ENCODE measurements at places on chromosomes 4 and X. TPM values are rescaled to one million over a fixed set of nuclear protein-coding genes. Genes with fewer than 3 reads are reported as not detected.

Gene PLAC8
- total RNA-seq: 52.7 TPM

Gene SSX1
- total RNA-seq: not detected

Gene UGT2B17
- not detected for total RNA-seq

- no peak for DNase-seq
- H3K4me1 ChIP-seq: no peaks in the 10 kb centered on the region
- H3K27me3 ChIP-seq: no peaks in the 10 kb centered on the region
Measured at GRCh38 chrX:111519215-111519614, 7.8 kb downstream of the SERTM2 start.

DNA sequence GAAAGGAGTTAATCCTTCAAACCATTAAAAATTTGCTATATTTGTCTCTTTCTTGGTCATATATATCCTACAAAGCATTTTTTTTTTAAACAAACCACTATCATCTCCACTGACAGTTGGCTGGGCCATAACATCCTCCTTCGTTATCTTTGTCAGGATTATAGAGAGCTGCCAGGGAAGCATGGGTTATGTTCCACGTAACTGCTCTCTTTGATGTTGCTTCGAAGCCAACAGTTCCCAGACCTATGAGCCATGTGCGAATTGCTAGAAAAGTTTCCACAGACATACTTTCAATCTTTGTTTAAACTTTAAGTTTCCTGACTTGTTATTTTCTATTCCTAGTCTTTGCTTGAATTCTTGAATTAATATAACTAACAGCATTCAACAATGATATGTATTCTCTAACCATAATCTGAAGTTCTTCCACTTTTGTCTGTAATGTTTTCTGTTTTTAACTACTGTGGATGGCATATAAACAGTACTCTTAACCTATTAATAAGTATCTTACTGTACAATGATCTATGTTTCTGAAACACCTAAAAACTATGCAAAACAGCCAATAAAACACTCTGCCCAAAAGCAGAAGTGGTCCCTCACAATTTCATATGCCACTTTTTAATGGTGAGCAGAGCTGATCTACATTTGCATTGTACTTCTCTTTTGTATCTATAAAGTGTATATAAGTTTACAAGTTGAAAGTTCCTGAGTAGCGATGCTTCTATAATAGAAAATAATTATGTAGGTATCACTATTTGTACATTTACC, 37.9 kb downstream of the EREG start:
- H3K27me3 ChIP-seq: no peaks in the 10 kb centered on the region
- no peaks in the 10 kb centered on the region for H3K36me3 ChIP-seq
- no peaks in the 10 kb centered on the region for H3K4me1 ChIP-seq

Gene NPY1R
- total RNA-seq: 0.41 TPM

- H3K27me3 ChIP-seq: no peaks in the 10 kb centered on the region
- no peak for DNase-seq
- H3K4me3 ChIP-seq: no peak overlapping the region
- H3K4me1 ChIP-seq: no peaks in the 10 kb centered on the region
- no peak overlapping the region for H3K27ac ChIP-seq
Measured at GRCh38 chr4:517061-517805, 18.2 kb downstream of the PIGG start.

GRCh38 chrX:2463973-2464676, 36.7 kb downstream of the DHRSX start:
- H3K4me1 ChIP-seq: no peaks in the 10 kb centered on the region
- H3K27me3 ChIP-seq: no peaks in the 10 kb centered on the region
- no peak for DNase-seq
